ENCODE measurements at places on chromosomes 2 and 18.

DNA sequence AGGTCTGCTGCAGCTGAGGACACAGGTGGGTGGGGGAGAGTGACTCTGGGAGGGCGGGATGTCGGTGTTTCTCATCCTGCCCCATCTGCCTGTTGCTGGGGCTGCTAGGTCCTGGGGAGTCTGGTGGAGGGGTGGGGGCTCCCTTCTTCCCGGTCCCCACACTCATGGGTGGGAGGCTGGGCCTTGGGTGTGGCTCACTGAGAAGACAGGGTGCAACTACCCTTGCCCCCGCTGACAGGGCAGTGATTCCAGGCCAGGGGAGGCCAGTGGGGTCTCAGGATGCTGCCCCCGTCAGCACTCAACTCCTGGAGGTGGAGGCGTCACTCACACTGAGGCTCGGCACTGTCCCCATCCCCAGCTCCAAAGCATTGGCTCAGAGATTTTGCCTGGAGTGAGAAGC lies 7.7 kb upstream of the NFATC1 start:
- no peak for DNase-seq

- no peak for DNase-seq
These were observed 4.6 kb downstream of the MAPRE2 start for GRCh38 chr18:35045806-35046205.

- no peak for DNase-seq
These were observed 64.9 kb upstream of the OTOS start for GRCh38 chr2:240205348-240205747.

- DNase-seq: no peak
These were observed 58.5 kb downstream of the ROCK1 start for GRCh38 chr18:21053127-21053526.

- no peak for DNase-seq
These were observed 233.8 kb downstream of the ANKRD36B start for GRCh38 chr2:97355887-97356286.

DNA sequence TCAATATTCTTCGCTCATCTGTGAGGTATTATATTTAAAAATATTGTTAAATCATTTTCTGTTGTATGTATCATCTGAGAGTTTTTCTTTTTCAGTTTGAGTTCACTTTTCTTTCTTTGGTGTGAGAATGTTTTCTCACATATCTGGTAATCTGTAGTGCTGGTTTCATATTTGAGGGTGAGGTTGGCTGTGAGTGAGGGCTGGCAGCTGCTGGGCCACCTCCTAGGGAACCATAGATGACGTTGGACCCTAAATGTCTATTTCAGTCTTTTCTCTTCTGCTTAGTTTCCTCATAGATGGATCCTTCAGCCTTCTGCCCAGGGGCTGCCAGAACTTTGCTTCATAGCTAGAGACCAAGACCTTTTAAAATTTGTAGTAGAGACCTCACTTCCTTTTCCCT lies 33.5 kb downstream of the MGAT5 start:
- no peak for DNase-seq

GRCh38 chr2:85431570-85432205 lies 13.2 kb downstream of the SH2D6 start:
- DNase-seq: no peak

DNA sequence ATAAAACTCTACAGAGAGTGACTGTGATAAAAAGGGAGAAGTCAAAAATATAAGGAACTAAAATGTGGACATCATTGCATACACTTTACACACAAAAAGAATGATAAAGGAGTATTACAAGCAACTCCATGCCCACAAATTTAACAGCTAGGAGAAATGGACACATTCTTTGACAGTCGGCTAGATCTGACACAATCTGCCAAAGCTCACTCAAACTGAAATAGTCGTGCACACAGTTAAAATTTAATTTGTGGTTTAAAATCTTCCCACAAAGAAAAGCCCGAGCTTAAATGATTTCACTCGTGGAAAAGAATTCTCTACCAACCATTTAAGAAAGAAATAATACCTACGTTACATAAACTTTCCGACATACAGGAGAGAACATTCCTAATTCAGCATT lies 132.4 kb downstream of the ZAP70 start:
- no peak for DNase-seq

DNA sequence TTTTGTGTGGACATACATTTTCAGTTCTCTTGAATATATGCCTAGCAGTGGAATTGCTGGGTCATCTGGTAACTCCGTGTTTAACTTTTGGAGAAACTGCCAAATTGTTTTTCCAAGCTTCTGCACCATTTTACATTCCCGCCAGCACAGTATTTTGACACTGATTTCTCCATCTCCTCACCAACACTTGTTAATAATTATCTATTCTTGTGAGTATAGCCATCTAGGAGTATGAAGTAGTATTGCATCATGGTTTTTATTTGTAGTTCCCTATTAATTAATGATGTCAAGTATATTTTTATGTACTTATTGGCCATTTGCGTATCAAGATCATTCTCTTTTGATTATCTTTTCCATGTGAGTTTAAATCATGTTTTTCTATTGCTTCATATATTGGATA lies 17.9 kb upstream of the AOX1 start:
- no peak for DNase-seq

DNA sequence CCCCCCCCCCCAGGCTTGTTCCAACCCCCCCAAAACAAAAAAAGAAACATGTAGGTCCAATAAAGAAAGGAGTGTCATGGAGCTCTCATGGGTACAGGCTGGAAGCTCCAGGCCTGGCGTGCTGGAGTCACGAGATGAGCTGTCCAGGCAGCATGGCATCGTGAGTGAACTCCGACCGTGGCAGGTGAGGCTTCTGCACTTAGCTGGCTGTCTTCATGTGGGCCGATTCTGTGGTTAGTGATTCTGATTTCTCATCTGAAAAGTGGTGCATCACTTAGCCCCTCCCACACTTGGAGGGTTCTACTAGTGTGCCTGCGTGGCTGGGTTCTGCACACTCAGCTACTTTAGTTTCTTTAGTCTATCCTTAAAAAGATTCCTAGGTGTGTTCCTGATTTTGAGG lies 126.4 kb upstream of the MGAT5 start:
- no peak for DNase-seq

DNA sequence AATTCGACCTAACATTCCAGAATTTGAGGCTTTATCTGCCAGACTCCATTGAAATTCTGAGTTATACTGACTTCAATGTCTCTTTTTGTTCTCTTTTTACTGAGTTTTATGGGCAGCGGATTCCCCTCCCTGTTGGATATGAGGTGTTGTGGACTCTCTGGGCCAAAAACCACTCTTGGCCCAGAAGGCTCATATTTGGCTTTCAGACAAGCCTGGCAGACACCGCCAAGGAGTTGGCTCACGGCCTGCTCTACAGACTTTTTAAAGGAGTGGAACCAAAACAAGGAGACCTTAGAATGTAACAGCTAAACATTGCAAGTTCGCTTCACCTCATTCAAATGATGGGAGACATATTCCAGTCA lies 206.4 kb upstream of the NCKAP5 start:
- DNase-seq: no peak

DNA sequence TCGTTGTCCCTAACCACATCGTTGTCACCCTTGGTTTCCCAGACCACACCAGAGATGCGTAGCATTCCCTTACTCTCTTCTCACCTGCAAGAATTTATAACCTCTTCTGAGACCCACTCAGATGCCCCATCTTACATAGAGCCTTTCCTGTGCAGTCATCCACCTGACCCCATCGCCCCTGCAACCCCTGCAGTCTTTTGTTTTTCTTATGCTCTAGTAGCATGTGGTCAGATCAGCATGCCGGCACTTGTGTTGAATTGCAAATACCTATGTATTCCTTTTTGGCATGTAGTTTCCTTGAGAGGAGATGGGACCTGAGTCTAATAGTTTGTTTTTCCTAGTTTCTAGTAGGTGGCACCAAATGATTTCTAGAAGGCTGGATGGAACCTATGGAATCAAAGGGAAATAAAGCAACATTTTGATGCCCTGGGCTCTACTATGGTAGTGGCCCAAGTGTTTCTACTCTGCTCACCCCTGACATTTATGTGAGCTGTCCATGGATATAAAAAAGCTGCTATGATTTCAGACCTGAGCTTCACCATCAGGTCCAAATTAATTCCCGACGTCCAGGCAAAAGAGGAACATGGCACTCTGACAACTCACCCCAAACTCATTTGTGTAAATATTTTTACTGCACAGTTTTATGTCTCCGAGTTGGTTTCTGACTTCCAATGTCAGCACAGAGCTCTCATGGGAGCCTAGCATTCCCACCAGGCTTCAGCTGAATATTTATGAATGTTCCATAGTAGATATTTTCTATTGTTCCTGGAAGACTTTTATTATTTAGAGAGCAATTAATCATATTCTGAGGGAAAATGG lies 143.6 kb downstream of the RNF144A start:
- DNase-seq: no peak

DNA sequence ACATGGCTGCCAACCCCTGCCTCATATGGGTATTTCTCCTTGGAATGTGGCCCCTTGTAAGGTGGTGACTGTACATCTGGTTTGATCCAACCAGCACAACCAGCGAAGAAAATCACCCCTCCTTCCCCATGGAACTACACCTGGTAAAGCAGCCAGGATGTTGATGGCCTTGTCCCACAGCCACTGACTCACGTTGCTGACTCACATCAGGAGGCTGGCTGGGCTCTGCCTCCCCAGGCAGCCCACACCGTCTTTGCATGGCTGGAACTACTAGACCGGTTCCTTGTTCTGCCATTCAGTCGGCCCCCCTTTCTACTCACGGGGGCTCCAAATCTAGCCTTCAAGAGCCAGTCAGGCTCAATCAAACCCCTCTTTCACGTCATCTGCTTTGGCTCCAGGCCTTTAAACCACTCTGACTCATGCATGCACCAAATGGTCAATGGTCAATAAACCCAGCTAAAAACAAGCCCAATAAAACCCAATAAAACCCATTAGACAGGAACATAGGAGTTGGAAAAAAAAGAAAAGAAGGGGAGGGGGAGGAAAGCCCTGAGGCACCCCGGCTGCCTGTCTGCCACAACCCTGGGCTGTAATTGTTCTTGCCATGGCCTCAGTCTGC lies 114.8 kb downstream of the PLB1 start:
- DNase-seq: no peak

DNA sequence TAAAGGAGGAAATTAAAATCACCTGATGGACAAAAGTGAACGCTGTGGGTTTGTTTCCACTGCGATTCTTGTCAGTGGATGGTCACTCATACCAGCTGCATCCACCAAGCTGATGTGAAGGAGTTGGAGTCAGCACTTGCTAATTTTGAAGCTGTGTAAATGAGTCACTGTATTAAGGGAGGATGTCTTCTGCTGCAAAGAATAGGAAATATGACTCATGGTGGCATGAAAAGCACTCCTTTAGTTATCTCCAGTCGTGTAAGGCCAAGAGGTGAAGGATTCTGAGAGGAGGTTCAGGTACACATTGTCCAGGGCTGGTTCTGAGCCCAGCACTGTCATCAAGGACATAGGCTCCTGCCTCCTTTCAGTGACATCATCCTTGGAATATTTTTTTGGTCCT lies 71.7 kb upstream of the SKOR2 start:
- no peak for DNase-seq

Measured in NCI-H1105 (cell line).